ENCODE measurements at places on chromosomes 2 and 18.
A peak's percentile ranks its signal among the peaks of the same experiment; 100 is the strongest.

DNA sequence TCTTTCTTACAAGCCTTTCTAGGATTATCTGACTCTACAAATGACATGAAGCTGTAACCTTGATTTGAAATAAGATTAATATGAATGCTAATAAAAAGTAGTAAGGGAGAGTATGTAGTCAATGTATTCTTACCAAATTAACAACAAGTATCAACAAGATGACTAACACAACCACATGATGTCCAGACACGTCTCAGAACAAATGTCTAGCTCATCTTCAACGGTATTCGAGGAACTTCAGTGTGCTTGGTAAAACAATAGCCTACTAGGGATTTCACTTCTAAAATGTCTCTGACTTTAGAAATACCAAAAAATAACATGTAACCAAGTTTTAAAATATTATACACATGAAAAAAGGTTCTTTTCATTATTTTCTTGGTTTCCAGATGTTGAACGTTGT lies 3.4 kb downstream of the HDLBP start:
- DNase-seq, result no peak

DNA sequence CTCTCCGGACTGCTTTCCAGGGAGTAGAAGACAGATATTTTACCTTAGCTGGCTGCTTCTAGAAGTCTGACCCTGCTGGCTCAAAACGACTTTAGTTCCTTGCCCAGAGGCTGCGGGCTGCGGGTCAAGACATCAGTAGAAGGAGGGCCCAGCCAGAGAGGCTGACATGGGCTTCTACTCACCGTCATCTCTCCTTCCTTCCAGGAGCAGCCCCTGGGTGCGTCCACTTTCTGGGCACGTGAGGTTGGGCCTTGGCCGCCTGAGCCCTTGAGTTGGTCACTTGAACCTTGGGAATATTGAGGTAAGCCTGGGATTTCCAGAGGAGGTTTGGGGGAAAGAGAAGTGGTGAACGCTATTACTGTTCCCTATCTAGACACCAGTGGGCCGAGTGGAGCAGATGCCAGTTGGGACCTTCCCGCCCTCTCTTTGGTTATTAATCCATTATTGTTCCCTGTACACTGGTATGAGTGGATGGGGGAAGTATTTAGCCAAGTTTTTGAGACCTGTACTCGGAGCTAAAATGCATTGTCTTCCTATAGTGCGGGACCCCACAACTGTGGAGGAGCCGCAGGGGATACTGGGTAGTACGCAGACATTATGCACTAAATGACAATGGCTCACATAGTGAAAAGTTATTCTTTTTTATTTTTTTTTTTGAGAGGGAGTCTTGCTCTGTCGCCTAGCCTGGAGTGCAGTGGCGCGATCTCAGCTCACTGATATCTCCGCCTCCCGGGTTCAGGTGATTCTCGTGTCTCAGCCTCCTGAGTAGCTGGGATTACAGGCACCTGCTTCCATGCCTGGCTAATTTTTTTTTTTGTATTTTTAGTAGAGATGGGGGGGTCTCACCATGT lies 26.3 kb upstream of the CASP8 start:
- no peak for DNase-seq

DNA sequence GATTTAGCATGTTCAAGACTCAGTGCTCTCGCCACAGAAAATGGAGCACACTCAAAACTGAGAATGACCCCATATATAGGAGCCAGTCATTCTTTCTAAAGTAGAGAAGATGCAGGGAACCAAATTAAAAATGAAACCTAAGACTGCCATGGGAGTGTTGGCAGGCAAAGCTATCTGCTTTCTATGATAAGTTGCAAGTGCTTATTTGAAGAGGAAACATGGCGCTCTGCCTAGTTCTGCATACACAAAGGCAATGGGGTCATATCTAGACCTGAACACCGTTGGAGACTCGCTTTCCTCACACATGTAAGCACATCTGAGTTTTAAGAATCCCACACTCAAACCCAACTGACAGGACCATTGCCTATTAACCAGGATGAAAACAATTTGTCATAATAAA lies 292.5 kb downstream of the ALK start:
- peak; percentile 60 for DNase-seq

- DNase-seq, result no peak
These were observed 51.9 kb downstream of the EPAS1 start for GRCh38 chr2:46349115-46349547.

GRCh38 chr2:169108099-169108884 lies 38.9 kb downstream of the DHRS9 start:
- no peak for DNase-seq

DNA sequence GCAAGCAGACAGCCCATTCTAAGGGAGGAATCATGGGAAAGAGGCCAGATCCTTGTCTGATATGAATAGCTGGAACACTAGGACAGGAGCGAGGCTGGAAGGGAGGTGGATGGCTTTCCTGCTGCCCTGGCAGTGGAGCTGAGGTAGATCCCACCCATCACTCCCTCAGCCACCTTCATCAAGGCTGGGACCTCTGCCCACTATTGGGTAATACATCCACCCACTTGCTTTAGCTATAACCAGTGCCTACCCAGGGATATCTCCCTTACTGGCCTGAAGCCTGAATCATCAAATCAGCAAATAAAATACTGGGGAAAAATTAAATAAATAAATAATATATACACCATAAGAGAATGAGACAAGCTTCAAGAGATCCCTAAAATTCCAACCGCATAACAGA lies 183.2 kb upstream of the KYNU start:
- no peak for DNase-seq

- no peak for DNase-seq
These were observed 1.9 kb upstream of the KLHL29 start for GRCh38 chr2:23383100-23383499.

DNA sequence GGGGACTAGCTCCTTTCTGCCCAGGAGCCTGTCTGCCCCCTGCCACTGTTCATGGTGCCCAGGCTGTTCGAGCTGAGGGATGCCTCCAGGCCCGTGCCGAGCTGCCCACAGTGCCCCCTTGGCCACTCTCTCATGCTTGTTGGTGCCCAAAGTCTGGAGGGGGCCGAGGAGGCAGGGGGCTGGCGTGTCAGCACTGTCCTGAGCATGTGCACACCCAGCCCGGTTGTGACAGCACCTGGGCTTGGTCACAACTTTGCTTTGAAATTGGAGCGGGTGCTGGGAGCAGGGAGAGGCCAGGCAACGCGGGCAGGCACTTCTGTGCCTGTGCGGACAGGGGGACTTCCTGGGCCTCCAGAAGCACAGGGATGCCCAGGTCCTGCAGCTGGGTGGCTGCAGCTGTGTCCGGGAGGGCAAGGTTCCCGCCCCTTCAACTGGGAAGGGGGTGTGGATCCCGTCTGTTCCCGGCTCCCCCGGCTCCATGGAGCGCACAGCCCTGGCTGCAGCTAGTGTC lies 22.2 kb upstream of the RAPGEF4 start:
- DNase-seq, result no peak

DNA sequence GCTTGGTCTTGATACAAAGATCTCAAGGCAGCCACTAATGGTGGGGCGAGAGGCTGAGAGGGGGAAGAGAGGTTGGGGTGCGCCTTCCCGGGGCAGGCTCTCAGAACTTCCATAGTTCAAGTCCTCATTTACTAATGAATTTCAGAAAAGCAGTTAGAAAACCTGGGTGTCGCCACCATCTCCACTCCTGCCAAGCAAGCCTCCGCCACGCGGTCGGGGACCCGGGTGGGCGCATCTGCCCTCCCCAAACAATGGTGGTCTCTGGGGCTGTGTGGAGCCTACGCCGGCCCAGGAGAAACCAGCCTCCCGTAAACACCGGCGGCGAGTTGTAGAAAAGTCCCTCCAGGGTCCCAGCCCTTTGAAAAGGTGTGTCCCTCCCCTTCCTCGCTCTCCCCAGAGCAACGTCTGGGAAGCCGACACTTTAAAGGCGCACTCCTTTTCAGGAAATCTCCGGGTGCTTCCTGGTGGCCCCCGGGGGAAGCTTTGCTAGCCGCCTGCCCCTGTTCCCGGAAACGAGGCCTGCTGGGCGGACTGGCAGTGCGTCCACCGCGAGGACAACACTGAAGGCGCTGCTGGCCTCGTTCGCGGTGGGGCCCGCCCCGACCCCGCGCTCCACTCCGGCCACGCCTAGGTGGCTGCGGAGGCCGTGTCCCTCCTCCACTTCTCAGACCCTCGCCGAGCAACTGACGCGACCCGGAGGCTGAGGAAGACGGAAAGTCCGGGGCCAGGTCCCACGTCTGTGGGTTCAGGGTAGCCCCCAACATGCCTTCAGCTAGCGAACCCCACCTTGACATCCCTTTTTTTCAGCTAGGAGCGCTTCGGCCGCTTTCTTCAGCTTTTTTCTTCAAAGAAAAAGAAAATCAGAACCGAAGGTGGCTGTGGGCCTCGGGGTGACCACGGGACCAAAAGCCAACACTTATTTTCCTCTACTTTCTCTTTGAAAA lies 16.8 kb downstream of the EVX2 start:
- no peak for DNase-seq

- no peak for DNase-seq
These were observed 25.9 kb upstream of the RFX8 start for GRCh38 chr2:101500860-101501259.

GRCh38 chr2:145569108-145569507 lies 1049.2 kb upstream of the ZEB2 start:
- DNase-seq, result no peak

DNA sequence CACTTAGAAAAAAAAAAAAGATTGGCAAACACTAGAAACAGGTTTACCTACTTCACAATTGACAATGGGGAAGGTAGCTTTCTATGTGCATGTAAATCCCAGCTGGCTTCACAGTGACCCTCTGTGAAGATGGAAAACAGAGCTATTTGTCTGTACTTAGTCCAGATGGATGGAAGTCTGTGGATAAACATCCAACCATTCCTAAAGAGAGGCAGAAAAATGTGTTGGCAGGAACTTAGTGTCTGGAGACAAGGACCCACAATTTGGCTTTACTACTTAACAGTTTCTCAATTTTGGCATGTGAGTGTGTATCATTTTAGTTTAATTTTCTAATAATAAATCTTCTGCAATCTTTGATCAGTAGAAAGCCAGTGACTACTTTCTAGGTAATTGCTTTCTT lies 154.4 kb downstream of the RAD51AP2 start:
- DNase-seq, result no peak

DNA sequence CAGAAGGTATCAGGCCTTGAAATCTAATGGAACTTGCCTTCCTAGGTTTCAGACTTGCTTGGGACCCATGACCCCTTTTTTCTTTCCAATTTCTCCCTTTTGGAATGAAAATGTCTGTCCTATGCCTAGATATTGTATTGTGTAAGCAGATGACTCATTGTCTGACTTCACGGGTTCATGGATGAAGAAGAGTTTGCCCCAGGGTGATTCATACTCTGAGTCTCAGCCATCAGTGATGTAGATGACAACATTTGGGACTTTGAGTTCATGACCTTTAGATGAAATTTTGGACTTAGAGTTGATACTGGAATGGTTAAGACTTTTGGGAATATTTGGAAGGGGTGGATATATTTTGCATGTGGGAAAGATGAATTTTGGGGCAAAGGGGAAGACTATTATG lies 11.2 kb upstream of the SCYGR5 start:
- no peak for DNase-seq

DNA sequence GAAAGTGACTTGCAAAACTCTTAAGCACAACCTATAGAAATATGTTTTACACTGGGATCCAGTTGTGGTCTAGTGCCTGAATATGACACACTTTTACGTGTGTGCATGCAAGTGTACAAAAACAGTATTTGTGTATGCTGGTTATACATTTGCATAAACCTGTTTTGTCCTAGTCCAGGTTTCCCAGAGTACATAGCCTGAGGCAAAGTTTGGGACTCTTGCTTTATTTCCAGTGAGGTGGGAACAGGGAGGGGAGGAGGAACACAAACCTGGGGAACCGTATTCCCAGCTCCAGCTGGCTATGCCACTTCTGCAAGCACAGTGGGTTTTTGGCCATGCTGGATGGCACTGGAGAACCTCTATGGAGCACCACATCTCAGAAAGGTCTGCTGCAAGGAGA lies 481.1 kb upstream of the HS6ST1 start:
- no peak for DNase-seq

GRCh38 chr2:20501974-20502373 lies 55.1 kb downstream of the RHOB start:
- no peak for DNase-seq

GRCh38 chr2:130336877-130337734 lies 5.6 kb upstream of the IMP4 start:
- no peak for DNase-seq

DNA sequence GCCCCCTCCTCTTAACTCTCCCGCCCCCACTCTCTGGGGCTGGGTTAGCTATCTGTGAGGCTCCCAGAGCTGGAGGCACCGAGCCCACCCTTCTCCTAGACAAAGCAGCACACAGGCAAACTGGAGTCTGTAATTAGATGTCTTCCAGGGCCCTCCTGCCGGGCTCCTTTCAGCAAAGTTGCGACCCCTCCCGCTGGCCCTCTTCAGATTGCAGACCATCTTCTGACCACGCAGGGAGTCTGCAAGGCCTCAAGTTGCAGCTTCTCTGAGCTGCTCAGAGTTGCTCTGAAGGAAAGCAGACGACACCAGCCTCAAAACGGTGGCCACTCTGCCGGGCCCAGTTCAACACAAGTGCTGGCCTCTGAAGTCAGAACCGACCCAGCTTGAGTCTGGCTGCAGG lies 228.4 kb upstream of the COPS8 start:
- no peak for DNase-seq

DNA sequence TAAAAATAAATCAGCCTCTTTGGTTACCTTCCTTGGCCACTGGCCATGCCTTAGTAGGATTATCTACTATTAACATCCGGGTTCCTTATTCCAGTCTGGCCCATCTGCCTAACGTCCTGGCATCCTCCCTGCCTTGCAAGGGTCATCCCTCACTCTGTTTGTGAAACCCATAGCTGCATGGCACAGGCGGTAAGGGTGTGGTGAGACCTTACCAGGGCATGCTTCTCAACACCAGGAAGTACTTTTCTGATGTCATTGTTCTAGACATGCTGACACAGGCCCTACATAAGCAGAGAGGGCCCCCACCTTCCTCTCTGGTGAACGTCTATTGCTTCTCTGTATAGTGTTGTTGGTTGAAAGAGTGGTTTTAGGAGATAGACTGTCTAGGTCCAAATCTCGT lies 296.8 kb upstream of the SPRED2 start:
- no peak for DNase-seq

DNA sequence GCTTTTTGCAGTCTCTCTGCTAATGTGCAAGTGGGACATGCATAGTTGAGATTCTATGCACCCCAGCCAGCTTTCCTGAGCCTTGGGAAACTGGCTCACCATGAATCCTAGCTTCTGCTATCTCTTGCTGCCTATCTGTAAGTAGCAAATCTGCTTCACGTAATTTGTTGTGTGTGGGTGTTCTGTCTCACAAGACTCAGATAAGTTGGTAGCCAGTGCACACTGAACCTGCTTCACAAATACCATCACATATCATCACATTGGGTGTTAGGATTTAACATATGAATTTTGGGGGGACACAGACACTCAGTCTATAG lies 13.9 kb upstream of the VRK2 start:
- DNase-seq, result no peak

- no peak for DNase-seq
These were observed 72.7 kb downstream of the GREB1L start for GRCh38 chr18:21314724-21315123.

DNA sequence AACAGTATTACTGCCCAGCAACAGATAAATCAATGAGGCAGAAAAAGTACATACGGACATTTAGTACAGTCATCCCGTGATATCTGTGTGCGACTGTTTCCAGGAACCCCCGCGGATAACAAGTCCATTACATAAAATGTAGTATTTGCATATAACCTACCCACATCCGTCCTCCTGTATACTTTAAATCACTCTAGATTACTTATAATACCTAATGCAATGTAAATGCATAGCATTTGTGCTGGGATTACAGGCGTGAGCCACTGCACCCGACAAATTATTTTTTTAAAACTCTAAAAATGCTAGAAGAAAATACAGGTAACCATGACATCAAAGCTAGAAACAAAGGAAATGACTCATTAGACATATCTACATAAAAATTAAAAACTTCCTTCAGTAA lies 91.6 kb downstream of the FAM161A start:
- no peak for DNase-seq

- no peak for DNase-seq
These were observed 187.0 kb downstream of the MREG start for GRCh38 chr2:215826376-215826775.

Data from NCI-H446 (cell line).